ENCODE measurements at places on chromosomes 4 and X.

DNA sequence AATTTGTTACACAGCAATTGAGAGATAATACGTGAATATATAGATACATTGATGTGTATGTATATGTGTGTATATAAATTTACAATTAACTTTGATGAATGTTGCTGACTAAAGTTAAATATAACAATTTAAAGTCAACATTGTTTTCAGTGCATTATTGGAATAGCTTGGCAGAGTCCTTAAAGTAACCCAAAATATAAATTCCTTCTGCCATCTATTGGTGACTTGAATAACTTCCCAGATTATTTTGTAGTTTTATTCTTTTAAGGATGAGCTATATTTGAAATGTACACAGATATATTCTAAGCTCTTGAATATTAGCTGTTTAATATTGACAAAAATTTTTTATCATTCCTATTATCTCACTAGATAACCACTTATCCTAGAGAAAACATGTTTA, 298.2 kb upstream of the FSTL5 start:
- peak; percentile 22 for DNase-seq

- DNase-seq, result no peak
Measured at GRCh38 chr4:37646247-37646646, 39.9 kb downstream of the RELL1 start.

- peak; percentile 63 for DNase-seq
Measured at GRCh38 chrX:118730500-118731247, 3.3 kb downstream of the IL13RA1 start.

- DNase-seq, result peak; percentile 32
Measured at GRCh38 chrX:11629593-11630211, 36.0 kb downstream of the ARHGAP6 start.

DNA sequence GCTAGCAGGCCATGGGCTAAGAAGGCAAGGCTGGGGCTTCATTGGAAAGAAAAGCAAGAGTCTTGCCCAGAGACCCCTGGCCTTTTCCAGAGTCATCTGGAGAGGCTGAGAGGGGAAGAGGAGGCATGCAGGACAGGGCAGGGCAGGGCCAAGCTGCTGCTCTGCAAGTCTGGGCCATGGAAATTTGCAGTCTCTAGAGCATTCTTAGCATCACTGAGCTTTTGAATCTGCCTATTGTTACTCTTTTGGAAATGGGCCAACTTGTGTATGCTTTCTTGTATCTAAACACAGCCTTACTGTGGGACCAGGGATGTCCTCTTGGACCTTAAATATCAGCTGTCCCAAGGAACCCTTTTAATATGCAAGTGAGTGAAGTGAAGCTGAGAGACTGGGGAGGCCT, 560.5 kb downstream of the MID1IP1 start:
- DNase-seq, result no peak

GRCh38 chr4:957231-957580, 16.2 kb downstream of the DGKQ start:
- no peak for DNase-seq

DNA sequence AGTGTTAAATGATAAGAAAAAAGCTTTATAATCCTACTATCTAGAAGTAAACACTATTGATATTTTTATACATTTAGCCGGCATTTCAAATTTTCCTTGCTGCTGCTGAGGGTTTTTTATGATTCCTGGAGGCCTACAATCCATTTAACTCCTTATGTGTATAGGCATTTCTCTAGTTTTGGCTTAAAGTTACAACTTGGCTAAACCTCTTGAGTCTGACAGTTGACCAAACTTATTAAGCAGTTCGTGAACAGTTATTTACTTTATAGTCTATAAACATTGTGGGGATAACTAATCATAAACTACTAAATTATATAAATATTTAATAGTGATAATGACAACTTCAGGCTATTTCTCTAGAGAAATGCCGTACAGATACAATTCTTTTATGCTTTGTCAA, 141.9 kb downstream of the ADGRL3 start:
- no peak for DNase-seq

- DNase-seq, result peak; percentile 69
Measured at GRCh38 chr4:98662626-98663225, 4.3 kb upstream of the TSPAN5 start.

GRCh38 chr4:56619160-56619559, 61.9 kb downstream of the HOPX start:
- peak; percentile 47 for DNase-seq

GRCh38 chr4:30450474-30450873, 269.7 kb upstream of the PCDH7 start:
- DNase-seq, result no peak

- peak; percentile 24 for DNase-seq
Measured at GRCh38 chrX:130165181-130165702, 399 bp downstream of the AIFM1 start.

- peak; percentile 57 for DNase-seq
Measured at GRCh38 chr4:56326363-56326762, 60.9 kb downstream of the AASDH start.

DNA sequence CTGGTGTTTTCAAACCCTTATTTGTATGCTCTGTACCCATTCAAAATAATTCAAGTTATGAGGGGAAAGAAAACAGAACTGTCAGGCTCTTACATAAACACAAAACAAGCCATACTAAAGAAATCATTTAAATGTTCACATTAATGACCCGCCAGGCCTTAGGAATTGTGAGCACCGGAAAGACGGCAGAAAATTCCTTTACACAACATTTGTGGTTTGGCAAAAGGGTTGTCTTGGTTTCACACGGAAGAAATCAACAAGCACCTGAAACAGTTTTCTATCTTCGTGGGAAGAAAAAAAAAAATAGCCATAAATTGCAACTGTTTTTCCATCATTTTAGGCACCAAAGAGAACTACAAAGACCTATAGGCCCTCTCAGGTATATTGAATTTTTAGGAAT, 188.5 kb upstream of the FTHL17 start:
- DNase-seq, result peak; percentile 7

DNA sequence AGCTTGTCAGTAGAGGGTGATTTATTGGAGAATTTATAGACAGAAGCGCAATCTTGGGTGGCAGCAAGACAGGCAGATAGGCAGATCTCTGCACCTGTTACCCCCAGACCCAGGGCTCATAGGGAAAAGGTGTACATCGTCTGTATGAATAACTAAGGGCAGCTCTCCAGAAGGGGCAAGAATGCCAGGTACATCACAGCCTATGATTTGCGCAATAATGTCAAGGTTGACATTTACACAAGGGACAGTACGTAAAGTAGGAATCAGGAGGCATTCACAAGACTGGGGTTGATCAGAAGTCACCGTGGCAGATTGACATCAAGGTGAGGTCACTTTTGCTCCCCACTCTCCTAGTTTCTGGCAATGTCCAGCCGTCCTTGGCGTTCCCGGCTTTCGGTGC, 524.1 kb downstream of the TRIML1 start:
- no peak for DNase-seq

GRCh38 chr4:26632916-26633315, 49.0 kb downstream of the TBC1D19 start:
- DNase-seq, result no peak

DNA sequence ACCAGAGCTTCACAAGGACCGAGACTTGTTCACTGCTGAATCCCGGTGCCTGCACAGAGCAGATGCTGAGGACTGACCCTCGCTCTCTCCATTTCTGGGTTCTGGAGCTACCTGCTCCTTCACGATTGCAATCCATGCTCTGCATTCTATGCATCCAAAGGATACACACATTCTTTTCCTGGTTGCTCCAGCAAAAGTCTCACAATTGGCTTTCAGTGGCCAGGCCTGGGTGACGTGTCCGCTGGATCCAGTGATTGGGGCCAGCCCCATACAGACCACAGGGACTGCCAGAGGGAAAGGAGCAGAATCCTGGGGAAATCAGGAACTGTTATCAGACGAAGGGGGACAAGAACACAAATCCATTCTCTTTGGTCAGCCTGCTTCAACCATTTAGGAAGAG, 14.9 kb upstream of the CDKN2AIP start:
- no peak for DNase-seq

- no peak for DNase-seq
Measured at GRCh38 chr4:41822325-41822724, 73.8 kb upstream of the PHOX2B start.

- DNase-seq, result peak; percentile 53
Measured at GRCh38 chrX:84219551-84219950, 31.6 kb upstream of the RPS6KA6 start.

DNA sequence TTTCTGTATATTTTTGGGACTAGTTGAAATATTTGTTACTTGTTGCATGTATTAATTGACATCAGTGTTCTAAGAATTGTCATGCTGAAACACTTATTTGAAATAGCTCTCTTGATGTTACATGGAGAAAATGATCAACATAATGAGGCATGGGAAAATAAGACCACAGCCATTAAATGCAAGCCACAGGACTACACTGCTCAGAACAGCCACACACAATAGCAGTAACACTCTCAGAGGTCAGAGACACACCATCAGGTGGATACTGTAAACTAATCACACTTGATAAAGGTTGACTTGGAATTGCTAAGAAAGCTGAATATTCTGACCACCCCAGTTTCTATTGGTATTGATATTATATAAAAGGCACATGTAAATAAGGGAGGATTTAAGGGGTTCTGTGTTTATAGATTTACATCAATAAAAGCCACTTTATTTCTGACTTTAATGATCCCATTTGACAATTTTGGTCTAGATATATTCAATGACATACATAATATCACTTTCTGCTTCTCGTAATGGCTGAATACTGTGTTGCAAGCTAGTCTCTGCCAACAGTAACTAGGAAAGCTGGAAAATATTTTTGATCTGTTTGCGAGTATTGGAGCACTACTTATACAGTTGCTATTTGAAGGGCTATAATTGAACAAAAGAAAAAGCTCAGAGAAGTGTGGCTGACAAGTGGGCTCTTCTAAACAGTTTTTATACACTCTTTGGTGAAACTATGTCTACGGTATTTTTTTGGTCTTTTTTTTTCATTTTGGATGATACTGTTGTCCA, 876.5 kb upstream of the INTU start:
- no peak for DNase-seq

DNA sequence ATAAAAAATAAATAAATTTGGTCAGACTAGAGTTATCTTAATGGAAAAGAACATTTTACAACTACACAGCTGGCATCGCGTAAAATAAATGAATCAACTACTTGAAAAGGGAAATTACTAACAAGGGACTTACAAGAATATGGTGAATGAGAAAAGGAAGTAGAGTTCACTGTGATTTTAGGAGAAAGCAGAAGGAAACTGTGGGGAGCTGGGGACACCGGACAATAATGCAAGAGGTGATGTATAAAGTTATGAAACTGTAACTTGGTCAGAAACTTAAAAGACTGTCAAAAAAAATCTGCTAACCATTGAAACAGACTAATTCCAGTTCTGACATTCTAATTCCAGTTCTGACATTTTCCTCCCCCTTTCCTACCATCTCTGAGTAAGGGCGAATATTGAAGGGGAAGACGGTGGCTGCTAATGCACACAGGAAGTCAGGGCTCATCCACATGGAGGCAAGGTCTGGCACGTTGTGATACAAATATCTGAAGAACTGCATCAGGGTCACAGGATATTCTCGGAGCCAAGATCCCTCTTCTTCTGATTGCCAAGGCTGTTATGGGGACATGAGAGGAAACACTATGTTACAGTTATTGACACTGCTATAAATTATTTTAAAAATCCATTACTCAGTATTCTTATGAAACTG, 170.5 kb downstream of the CDS1 start:
- DNase-seq, result no peak

- DNase-seq, result peak; percentile 62
Measured at GRCh38 chr4:82429728-82430192, 502 bp downstream of the HNRNPDL start.

- DNase-seq, result no peak
Measured at GRCh38 chr4:113390850-113391249, 341.4 kb downstream of the ANK2 start.

DNA sequence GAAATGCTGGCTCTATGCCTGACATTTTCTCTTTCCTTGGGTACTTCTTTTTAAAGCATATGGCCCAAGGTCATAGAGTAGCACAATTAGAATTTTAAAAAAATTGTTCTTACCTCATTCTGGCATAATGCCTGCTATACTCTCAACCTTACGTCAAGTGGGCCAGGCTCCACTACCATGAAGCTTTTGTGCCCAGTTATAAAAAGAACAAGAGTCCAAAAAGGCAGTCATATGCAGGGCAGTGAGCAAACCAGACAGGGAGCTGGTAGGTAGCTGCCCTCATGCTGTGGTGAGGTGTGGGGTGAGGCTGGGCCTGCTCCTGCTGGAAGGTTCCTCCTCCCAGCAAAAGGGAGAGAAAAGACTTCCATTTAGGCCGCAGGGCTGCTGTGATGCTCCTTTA, 64.4 kb upstream of the UCP1 start:
- DNase-seq, result no peak

DNA sequence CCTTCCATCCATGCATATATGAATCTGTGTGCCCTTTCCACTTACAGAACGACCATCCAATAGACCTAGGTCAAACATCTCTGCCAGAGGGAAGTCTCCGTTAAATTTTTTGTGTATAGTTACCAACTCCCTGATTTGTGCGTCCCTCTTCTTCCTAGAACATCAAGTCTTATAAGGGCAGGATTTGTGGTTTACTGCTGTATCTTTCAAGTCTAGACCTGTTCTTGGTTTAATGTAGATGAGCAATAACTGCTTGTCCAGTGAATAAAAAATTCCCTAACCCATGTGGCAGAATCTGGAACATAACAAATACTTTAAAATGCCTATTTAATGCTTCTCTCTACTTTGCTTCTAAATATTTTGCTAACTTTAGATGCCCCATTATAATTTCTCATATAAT, 988.8 kb downstream of the RAPGEF2 start:
- peak; percentile 85 for DNase-seq

DNA sequence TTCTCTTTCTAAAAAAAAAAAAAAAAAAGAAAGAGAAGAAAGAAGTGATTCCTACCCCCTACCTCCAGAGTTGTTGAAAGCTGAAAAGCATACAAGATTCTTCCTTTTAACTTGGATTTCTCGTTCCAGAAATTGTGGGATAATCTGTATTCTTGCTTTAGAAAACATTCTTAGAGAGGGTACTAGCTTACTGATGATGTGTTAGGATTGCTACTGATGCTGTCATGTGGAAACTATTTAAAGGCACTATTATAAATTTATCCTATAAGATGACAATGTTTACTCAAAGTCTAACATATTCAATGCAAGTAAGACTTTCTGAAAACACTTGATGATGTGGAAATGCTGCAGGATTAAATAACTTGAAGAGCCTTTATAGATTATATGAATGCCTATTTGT, 204.0 kb upstream of the PUDP start:
- DNase-seq, result no peak

DNA sequence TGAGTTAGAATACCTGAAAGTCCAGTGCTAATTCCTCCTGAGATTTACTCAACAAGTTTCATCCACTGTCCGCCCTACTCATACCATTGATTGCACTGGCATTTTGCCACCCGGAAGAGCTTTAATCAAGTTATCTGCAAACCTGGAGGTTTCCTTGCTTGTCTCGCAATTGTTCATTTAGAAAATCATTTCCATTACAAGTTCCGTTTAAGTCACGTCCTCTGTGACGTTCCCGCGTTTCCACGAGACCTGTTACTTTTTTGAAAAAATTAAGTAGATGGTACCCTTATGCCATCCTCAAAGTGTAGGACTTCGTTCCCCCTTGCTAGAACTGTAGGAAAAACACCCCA, 761 bp upstream of the FRYL start:
- peak; percentile 42 for DNase-seq

GRCh38 chr4:151204925-151205524, 71.9 kb upstream of the PRSS48 start:
- DNase-seq, result no peak

- DNase-seq, result peak; percentile 40
Measured at GRCh38 chrX:132022198-132022966, 720 bp upstream of the STK26 start.

Data from epithelial cell of esophagus (primary cell).